ENCODE measurements at places on chromosomes 12 and 14.

- no peak for DNase-seq
These were observed 13.3 kb downstream of the SLC15A4 start for GRCh38 chr12:128810182-128811127.

GRCh38 chr12:66813137-66813892 is 134.4 kb upstream of the GRIP1 start:
- DNase-seq, result no peak

DNA sequence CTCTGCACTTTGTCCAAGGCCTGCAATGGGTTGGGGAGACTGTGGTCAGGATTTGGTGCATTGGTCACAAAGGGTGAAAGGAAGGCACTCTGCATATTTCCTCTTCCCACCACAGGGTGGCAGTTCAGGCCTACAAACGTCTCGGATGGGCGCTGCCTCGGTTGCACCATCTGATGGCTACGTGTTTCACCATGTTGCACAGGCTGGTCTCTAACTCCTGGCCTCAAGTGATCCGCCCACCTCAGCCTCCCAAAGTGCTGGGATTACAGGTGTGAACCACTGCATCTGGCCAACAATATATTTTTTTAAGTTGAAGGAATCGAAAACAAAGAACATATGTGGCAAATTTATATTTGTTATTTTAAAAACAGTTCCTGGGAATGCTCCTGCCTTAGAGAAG is 35.1 kb downstream of the TMBIM6 start:
- DNase-seq, result peak; percentile 86

DNA sequence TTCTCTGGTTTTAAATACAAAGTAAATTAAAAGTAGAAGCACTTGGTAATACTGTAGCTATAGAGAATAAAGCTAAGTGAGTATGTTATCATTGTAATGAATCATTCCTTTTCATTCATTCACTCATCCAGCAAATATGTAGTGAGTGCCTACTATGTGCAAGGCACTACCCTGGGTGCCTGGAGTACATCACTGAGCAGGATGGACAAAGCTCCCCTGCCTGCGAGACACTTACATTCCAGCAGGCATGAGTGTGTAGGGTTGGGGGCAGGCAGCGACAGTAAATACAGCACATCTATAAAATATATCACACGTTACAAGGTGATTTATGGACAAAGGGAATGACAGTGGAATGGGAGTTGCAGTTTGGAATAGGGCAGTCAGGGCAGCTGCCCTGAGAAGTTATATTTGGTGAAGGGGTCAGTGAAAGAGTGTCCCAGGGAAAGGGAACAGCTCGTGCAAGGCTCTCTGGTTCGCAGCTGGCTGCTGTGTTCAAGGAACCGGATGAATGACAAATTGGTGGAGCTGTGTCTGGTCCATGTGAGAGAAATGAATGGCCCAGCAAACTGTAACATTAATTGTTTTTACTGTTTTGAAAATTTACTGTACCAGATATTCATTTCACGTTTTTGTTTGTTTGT is 159.6 kb downstream of the CRADD start:
- no peak for DNase-seq

DNA sequence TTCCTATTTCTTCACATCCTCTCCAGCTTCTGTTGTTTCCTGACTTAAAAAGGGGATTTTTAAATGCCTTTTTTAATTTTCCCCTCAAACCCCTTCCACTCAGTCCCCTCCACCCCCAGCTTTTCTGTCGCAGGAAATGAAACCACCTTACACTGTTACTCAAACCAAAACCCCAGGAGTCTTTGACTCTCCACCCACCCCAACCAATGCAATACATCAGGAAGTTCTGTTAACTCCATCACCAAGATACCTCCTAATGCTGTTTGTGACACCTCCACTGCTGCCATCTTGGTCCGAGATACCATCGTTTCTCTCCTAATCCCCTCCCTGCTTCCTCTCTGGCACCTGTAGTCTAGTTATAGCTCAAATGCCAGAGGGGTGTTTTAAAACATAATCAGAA is 25.4 kb upstream of the CPM start:
- DNase-seq, result no peak

- peak; percentile 88 for DNase-seq
These were observed 1.3 kb downstream of the TRIM9 start for GRCh38 chr14:51093371-51094281.

- DNase-seq, result no peak
These were observed 931.9 kb upstream of the TMEM132C start for GRCh38 chr12:127334912-127335644.

- no peak for DNase-seq
These were observed 1.8 kb upstream of the TCP11L2 start for GRCh38 chr12:106300761-106301160.

- DNase-seq, result peak; percentile 53
These were observed 359.4 kb upstream of the SFSWAP start for GRCh38 chr12:131351319-131352028.

DNA sequence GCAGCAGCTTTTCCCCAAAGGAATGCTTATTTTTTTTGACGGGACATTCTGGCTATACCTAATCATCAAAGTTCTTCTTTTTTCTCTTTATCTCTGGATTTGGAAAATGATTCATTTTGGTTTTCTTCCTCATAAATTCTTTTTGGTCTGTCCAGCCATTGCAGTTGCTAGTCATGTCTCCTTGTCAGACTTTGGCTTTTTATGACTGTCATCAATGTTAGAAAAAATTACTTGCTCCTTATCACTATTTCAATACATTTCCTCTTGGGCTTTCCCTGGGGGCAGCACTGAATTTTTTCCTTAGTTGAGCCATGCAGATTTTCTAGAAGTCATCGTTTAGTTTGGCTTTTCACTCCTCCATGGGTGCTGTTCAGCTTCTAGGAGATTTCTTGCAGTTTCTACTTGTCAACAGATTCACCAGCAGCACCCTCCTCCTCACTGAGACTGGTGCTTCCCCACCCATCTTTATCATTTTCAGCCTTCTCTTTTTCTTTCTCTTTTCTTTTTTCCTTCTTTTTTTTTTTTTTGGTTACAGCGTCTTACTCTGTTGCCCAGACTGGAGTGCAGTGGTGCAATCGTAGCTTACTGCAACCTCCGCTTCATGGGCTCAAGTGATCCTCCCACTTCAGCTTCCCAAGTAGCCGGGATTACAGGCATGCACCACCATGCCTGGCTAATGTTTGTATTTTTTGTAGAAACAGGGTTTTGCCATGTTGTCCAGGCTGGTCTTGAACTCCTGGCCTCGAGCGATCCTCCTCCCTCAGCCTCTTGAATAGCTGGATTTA is 5.2 kb downstream of the ADIPOR2 start:
- no peak for DNase-seq

GRCh38 chr12:73726881-73727280 is 810.8 kb upstream of the ATXN7L3B start:
- no peak for DNase-seq

GRCh38 chr14:61025251-61026223 is 44.5 kb downstream of the SLC38A6 start:
- peak; percentile 83 for DNase-seq

- DNase-seq, result no peak
These were observed 254.9 kb upstream of the TMEM132C start for GRCh38 chr12:128012110-128012509.

GRCh38 chr14:28769276-28769880 is 2.8 kb downstream of the FOXG1 start:
- DNase-seq, result no peak

- DNase-seq, result no peak
These were observed 131.9 kb downstream of the CEP128 start for GRCh38 chr14:80809663-80810062.

DNA sequence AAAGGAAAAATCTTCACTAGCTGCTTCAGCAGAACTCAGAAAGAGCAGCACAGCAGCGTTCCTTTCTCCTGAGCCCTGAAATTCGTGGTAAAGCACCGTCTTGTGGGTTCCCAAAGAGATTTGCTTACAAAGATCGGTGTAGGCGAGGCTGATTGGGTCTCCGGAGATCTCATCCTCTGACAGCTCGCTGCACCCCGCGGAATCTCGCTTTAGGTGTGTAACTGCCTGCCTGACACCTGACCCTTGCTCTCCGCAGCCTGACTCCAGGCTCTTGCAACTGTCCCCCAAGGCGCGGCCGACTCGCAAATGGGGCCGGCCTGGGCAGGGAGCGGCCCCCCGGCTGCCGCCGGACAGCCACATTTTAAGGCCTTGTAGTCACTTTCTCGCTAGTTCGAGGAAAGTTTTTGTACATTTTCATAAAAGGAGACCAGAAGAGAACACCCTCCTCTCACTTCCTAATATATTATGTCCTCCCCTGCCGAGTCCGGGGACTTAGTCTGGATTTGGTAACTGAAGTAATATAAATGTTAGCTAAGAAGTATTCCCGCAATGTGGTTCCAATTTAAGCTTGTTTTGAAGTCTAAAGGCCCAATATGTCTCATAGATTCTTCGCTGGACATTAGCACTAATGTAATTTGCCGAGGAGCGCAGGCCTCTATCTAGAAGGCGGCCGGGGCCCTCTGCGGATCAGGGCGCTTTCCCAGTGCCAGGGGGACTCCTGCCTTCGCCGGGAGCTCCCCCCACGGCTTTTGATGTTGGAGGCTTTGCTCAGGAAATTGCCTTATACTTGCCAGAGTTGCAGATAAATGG is 177.3 kb upstream of the CDKN3 start:
- no peak for DNase-seq

DNA sequence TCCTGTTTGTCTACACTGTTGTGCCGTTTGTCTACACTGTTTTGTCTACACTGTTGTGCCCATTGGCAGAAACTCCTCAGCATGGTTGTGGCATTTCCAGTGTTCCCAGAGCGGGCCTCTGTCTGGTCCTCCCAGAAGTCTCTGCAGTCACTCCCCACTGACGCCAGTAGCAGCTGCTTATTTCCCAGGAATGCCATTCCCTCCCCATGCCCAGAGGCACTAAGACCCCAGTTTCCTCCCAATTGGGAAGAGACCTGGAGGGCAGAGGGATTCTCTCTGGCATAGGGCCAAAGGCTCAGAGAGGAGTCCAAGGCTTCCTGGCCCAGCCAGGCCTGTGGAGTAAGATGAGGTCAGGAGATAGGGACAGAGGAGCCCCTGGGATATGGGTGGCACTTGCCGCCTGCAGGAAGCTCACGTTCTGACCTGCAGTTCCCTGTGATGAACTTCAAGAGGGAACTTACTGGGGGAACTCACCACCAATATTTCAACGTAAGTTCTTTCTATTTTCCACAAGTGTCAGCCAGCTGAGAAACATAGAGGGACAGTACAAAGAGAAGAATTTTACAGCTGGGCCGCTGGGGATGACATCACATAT is 69.1 kb downstream of the TNFAIP2 start:
- no peak for DNase-seq

GRCh38 chr12:57063991-57064685 is 14.2 kb upstream of the MYO1A start:
- DNase-seq, result no peak

- DNase-seq, result no peak
These were observed 8.5 kb upstream of the AK7 start for GRCh38 chr14:96383445-96383844.

DNA sequence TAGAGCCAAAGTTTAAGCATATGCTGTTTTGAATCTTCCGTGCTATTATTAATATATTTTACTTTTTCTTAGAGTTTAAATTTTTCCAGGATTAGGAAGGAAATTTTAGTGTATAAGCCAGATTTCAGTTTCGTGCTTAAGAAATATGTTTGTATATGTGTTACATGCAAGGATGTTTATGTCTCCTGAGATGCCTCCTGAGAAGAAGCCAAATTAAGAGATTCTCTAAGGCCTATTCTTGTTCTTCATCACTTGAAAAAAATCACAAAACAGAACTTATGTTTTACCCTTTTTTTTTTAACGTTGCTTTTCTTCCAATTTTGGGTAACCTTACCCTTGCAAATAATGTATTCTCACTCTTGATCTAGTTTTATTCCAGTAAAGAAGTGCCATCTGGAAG is 412.7 kb downstream of the TMTC2 start:
- DNase-seq, result no peak

DNA sequence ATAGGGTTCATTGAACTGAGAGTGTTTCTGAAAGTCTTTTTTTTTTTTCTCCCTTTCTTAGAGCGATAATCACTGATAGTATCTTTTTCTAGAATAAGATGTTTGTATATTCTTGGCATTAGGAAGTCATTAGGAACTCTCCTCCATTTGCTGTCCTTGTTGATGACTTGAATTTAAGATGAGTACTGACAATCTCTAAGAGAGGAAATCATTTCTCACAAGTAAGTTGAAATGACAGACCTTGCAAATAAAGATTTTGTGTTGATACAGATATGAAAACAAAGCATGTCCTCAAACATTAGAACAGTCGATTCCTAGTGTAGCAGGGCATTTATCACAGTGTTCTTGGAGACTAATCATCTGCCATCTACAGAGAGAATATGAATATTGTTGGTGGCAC is 458.4 kb upstream of the SYT1 start:
- no peak for DNase-seq

DNA sequence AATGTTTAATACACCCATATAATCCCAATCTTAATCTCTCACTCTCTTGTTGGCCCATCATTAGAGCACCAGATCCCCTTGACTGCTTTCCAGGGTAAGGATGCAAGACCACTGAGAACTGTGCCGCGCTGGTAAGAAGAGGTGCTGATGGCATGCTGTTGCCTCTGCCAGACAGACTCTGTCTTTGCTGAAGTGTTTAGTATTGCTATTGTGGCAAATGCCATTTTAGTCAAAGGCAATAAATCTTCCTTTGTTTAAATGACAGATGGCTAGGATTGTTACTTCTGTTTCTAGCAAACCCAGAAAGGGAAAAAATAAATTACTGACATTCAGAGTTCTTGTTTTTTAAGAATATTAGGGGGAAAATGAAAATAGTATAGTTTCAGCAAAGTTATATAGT is 152.3 kb downstream of the MON2 start:
- no peak for DNase-seq

- no peak for DNase-seq
These were observed 9.8 kb downstream of the APPL2 start for GRCh38 chr12:105226219-105226618.

- peak; percentile 60 for DNase-seq
These were observed 185.1 kb downstream of the DACT1 start for GRCh38 chr14:58822856-58823255.

DNA sequence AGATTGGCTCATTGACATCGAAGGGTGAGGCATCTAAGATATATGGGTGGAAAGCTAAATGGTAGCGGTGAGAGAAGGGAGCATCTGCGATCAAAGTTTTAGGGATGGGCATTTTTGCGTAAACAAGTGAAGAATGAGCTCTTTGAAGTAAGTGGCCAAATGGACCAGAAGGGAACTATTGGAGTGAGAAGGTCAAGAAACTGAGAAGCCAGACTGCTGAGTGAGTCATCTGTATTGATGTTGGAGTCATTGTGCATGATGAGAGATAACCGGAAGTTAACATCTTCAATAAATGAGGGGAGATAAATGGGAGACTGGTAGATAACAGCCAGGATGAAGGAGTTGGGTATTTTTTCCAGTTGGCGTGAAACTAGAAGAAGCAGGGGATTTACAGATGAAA is 271.9 kb upstream of the PDE3A start:
- DNase-seq, result no peak

DNA sequence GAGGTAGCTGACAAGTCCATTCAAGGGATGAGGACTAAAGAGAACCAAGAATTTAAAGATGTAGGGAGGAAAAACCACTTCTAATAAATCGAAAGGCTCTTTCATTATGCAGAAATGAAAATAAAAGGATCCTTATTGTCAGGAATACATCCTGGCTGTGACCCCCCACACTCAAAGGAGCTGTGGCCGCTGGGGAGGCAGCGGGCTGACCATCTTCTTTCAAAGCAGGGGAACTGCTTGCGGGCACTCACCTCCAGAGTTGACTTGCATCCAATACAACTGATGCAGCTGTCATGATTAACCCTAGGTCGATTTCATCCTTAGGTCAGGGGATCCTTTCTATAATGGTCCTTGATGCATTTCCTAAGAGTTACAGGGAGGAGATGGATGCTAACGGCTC is 35.3 kb downstream of the TRAFD1 start:
- DNase-seq, result no peak

GRCh38 chr12:124418156-124418555 is 123.3 kb downstream of the RFLNA start:
- DNase-seq, result no peak

GRCh38 chr12:31220061-31220460 is 105.9 kb downstream of the SINHCAF start:
- DNase-seq, result no peak
